ENCODE measurements at places on chromosomes 5 and 9.
A peak's percentile ranks its signal among the peaks of the same experiment; 100 is the strongest.

GRCh38 chr9:91197232-91198181 is 164.2 kb downstream of the AUH start:
- DNase-seq: no peak

GRCh38 chr5:153429761-153430380 is 60.6 kb upstream of the GRIA1 start:
- DNase-seq: no peak

DNA sequence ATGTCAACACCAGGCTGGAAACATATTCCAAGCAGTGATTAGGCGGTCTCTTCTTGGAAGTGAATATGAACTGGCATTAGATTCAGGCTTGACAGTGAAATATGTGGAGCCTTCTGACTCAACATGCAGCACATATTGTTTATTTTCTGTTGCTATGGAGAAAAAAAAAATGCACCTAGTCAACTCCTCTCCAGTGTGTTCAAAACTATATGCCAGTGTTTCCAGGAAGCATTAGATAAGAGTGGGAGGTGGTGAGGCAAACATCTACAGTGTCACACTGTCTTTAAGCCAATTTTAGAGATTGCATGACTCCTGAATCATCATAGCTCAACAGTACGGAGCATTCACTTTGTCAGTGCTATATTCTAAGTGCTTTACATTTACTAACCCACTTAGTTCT is 117.9 kb downstream of the HCN1 start:
- DNase-seq: no peak

DNA sequence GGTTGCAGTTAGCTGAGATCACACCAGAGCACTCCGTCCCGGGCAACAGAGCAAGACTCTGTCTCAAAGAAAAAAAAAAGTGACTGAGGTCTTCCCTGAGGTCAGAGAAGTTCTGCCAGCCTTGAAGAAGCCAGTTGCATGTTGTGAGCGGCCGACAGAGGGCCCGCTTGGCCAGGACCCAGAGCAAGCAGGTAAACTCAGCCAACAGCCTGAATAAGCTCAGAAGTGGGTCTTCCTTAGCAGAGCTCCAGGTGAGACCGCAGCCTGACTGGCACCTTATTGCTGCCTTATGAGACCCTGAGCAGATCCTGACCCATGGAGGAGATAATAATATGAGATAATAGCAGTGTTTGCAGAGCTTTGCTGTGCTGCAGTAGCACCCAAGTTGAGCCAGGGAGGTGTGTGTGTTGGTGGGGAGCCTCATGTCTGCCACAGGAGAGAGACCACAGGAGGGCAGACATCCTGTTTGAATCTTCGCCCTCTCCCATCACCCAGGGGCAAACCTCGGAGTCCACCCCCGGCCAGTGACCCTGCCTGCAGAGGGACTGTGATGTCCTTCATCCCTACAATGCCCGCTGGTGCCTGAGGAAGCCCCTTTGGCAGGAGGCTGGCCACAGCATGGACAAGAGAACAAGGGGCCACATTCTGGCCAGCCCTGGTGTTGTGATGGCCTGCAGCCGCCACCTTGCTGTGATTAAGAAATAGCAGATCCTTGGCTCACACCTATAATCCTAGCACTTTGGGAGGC is 10.8 kb upstream of the BARX1 start:
- no peak for DNase-seq

DNA sequence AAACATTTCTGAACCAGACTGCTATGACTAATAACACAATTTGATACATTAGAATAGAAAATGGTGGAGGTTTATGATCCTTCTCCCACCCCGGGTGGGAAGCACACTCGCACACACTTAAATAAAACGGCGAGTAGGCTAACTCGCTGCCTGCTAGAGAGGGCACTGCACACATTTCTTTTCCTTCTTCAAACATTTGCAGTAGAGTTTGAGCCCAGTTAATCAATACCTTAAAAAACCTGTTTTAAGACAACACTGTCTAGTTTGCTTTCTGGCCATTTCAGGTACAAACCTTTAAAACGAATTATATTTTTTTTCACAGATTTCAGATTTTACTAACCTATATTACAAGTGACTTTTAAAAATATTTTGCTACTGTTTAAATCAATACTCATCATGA is 63.5 kb downstream of the EFNA5 start:
- DNase-seq: no peak

DNA sequence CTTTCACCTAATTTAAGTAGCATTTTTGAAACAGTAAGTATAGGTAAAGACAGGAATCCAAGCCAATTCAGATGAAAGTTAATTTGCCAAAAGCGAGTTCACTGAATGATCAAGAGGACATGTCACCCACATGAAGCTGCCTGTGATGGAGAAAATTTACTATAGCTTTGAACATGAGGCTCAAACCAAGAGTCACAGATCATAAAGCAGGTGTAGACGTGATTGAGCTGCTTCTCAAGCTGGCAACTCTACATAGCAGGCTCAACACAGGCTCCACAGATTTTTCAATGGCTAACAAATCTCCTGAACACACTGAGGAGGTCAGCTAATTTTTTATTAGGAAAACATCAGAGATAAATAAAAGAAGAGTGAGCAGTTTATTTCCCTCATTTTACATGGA is 173.7 kb downstream of the FAM114A2 start:
- DNase-seq: no peak

- DNase-seq: no peak
Observed at GRCh38 chr5:76104027-76104426, 20.8 kb downstream of the SV2C start.

DNA sequence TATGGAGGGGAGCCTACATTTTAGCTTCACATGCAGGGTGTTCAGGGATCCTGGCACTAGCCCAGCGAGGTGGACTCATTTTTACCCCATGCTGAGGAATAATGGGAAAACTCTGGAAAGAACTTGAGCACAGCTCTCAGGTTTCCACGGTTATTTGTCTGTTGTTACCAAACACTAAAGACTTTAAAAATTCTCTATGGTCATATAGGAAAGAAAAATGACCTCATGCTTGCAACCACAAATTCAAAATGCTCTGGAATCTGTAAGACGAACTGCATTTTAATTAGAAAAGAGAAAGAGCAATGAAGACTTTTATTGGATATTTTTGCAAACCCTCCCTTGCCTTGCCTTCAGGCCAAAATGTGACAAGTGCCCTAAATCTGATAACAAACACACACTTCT is 606.9 kb downstream of the EBF1 start:
- no peak for DNase-seq

DNA sequence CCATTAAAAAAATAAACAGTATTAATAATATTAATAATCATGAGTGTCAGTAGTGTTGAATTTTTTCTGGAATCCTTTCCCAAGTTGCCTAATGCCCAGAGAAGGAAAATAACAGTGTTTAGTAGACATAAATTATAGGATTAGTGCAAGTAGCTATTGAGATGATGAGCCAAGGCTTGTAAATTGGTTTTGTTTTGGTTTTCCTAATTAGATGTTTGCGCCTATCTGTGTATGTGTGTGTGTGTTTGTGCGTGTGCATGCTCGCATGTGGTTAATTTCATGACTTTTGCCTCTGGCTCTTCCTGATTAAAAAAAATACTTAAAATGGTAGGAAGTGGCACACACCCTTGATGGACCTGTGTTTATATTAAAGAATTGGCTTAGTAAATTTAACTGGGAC is 55.4 kb downstream of the FXN start:
- DNase-seq: no peak

DNA sequence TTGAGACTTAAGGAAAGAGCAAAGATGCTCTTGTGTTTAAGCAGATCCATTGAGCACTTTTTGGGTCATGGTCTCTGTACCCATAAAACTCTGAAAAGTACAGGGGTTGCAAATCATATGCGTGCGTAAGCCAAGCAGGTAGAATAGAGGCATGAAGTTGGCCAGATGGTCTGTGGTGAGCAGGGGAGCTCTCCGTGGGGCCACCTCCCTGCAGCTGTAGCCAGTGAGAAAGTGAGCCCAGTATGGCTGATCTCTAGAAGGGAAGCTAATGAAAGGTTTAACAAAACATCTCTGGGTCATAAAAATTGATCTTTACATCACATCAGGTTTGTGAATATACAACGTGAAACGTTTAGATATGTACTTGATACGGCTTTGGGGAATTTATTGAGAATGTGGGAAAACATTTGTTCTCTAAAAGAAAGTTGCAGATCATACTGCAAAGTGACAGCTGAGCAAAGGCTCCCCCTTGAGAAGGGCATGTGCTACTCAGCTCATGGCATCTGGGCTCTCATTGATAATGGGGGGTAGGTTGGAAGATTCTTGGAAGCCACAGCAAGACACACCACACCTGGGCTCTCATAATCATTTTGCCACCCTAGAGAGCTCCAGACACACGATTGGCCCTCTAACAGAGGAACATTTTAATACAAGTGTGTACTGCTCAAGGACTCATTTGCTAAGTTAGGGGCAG is 30.6 kb downstream of the SH3GL2 start:
- DNase-seq: no peak

- DNase-seq: peak; percentile 75
Observed at GRCh38 chr5:81851481-81852178, 100.7 kb upstream of the SSBP2 start.

- no peak for DNase-seq
Observed at GRCh38 chr9:95425910-95426551, 90.7 kb downstream of the PTCH1 start.

GRCh38 chr9:32497921-32498320 is 28.1 kb downstream of the RIGI start:
- no peak for DNase-seq

DNA sequence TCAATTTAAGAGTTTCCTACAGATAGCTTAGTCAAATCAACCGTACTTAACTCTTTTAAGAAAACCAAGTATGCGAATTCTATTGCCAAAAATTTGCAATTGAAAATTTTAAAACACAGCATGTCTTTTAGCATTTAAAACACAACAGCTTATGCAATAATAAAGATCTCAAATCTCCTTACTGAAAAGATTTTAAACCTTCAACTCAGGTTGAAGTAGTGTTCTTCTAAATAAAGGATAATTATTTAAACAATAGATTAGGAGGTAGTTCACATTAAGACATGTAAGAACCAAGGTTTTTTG is 5.5 kb downstream of the NR3C1 start:
- no peak for DNase-seq

DNA sequence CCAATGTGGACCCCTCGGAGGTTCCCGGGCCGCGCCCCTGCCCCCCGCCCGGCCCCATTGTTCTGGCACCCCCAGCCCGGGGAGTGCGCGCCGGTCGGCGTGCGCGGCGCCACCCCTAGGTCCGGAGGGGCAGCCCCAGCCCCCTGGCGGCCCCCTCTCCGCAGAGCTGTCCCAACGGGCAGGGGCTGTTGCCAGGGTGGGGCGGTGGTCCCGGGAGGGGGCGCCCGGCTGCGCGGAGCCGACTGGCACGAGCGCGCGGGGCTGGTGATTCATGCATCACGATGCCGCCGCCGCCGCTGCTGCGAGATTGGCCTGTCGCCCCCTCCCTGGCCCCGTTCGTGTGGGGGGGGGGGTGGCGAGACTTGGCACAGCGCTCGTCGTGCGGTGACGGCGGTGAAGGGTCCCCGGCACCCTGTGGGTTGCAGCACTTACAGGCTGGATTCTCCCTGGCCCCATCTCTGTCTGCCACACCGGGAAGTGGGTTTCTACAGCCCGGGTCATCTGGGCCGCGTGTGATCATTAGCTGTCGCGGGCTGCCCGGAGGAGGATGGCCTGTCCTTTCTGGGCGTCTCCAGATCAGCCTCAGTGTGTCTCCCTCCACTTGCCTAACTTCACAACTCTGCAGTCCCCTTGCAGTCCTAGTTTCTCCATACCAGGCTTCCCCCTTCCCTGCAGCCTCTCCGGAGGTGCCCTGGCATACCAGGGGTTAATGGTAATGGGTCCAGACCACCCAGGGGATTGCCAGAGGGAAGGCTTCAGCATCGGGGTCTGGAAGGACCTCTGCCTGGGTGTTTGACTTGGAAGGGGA is 858 bp downstream of the NCS1 start:
- DNase-seq: no peak

GRCh38 chr5:74816875-74817274 is 49.3 kb downstream of the FAM169A start:
- no peak for DNase-seq

DNA sequence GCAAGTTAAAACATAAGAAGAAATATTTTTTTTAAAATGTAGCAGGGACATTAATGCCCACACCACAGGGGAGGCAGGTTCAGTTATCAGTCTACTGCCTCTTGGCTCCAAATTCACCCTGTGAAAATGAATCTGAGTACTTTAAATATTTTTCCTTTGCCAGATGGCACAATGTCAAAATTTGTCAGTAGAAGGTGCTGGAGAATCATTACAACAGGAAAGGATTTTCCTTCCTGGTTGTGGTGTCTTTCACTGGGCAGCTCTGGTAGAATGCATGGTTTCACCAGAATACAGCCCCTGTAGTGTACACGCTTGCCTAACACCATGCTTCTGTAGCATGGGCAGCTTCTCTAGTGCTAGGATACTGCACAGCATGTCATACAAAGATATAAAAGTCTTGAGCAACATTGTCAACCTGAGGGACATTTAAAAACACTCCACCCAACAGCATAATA is 9.7 kb upstream of the SREK1 start:
- no peak for DNase-seq

- DNase-seq: no peak
Observed at GRCh38 chr9:133633681-133634080, 2.5 kb upstream of the DBH start.

GRCh38 chr9:76737154-76737902 is 26.9 kb upstream of the PCA3 start:
- DNase-seq: no peak

GRCh38 chr5:171541341-171541776 is 121.9 kb downstream of the FGF18 start:
- no peak for DNase-seq

DNA sequence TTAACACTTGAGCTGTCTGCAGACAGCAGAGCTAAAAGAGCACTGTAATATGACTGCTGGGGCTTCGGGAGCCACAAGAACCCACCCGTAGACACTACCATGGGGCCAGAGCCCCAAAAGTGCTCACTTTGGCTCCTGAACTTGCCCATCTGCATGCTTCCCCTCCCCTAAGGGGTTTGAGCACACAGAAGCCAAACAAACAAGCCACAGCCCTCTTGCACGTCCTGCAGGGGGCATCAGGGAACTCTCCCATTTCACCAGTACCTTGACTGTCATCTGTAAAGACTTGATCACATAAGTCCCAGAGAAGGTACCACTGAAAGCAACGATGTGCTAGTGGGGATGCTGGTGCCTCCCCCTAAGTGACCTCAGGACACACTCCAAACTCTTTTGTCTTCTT is 681.8 kb downstream of the SEMA5A start:
- DNase-seq: no peak

DNA sequence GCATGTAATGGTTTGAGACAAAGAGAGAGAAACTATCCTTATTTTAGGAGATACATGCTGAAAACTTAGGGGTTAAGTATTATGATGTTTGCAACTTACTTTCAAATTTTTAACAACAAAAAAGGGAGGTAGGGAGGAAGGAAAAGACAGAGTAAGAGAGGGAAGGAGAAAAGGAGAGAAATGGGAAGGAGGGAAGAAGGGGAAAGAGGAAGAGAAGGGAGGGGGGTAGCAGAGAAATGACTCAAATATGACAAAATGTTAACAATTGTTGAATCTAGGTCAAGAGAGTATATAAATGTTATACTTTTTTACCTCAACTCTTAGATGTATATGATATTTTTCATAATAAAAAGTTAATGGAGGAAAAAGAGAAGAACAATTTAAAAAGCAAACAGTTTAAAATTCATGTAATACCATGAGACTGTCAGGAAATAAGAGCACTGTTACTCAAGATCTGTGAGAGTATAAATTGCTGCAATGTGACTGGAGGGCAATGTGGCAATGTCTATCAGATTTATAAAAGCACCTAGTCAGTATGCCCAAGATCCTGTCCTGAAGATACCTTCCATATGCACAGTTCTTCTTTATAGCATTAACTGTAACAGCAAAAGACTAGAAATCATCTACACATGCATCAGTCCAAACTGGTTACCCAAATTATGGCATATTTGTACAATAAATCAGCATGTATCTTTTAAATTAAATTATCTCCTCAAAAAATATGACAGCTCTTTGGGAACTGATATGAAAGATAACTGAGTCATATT is 16.3 kb downstream of the FBXW11 start:
- no peak for DNase-seq

Data from NCI-H187 treated with DMSO at 0.1 percent for 48 hours (cell line).